ENCODE measurements at places on chromosomes 5 and 9. TPM values are rescaled to one million over a fixed set of nuclear protein-coding genes. Genes with fewer than 3 reads are reported as not detected.

- no peak for DNase-seq
These were observed 10.3 kb upstream of the CD180 start for GRCh38 chr5:67206929-67207328.

GRCh38 chr9:30244877-30245276, 2139.6 kb upstream of the ACO1 start:
- no peak for DNase-seq

DNA sequence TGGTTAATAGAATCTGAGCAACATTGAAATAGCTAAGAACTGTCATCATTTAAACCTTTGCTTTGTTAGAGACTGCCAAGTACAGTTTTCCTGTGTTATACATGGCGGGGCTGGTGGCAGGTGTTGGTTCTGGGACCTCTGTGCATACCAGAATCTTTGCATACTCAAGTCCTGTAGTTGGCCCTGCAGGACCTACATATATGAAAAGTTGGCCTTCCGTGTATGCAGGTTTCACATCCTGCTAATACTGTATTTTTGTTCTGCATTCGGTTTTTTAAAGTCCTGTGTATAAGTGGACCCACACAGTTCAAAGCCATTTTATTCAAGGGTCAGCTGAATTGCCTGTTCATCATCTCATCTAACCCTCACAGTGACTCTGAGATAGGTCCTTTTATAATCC, 36.4 kb downstream of the LARP1 start:
- no peak for DNase-seq

DNA sequence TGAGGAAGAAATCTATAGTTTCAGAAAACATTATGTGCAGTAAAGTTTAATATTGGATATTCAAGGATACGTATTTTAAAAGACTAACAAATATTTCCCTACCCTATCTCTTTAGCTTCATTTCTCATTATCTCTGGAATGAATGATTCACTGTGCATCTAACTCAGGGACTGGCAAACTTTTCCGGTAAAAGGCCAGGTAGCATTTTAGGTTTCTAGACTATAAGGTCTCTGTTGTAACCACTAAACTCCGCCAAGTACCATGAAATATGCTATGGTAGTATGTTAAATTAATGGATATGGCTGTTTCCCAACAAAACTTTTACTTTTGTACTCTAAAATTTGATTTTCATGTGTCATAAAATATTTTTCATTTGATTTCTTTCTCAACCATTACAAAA, 13.2 kb downstream of the FEM1C start:
- no peak for DNase-seq

- DNase-seq = peak; percentile 5
These were observed 41.6 kb upstream of the TMEM215 start for GRCh38 chr9:32741706-32742105.

DNA sequence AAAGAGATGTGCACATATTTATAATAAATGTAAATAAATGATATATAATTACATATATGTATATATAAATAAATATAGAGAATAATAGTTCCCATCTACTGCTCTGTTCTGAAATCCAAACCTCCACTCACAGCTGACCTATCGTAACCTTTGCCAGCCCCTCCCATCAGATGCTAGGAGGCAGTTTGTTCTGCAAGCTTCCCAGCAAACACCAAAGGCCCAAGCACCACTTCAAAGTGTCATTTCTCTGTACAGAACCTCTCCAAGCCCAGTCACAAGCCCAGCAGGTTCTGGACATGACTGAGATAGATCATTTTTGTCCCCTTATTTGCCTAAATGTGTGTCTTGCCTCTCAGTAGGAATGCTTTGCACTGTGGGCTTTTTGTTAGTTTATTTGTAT, 62.4 kb downstream of the MFAP3 start:
- DNase-seq = no peak

The EGFL7 gene
- polyA plus RNA-seq = 42.7 TPM

The DOLPP1 gene
- 14.3 TPM for polyA plus RNA-seq

The CBY3 gene
- 0.23 TPM for polyA plus RNA-seq
